ENCODE measurements at places on chromosomes 2 and 18.

- ATAC-seq: no peak
Observed at GRCh38 chr18:74724186-74724585, 126.5 kb downstream of the ZNF407 start.

DNA sequence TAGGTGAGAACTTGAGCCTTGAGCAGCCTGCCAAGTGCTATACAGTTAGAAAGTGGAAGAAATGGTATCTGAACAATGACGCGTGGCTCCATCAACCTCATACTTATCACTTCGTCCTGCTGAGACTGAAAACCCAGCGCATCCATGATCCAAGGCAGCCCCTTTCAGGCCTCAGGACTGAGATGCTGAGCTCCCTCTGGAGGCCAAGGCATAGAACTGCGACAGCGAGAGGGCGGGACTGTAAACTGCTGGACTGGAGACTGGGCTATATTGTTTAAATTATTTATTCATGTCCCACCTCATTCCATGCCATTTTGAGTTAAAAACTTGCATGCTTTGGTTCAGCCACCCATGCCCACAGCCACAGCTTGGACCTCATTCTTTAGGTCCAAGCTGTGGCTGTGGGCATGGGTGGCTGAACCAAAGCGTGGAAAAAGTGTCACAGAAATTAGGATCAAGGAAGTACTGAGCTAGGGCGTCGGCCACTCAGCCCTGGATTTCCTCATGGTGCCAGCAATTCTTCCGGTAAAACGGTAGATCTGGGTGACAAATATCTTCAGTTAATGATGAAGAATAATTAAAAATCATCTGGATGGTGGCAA lies 195.5 kb downstream of the L3MBTL4 start:
- ATAC-seq: peak; percentile 86

DNA sequence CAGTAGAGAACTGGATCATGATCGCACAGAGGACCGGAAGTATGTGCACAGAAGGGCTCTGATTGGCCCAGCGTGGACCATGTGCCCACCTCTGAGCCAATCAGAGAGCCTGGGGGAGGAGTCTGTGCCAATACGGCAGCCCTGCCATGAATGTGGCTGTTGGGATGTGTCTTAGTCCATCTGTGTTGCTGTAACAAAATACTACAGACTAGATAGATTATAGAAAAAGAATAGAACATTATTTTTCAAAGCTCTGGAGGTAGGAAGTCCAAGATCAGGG lies 132.0 kb downstream of the NDUFA10 start:
- ATAC-seq: no peak

- no peak for ATAC-seq
Observed at GRCh38 chr2:60413069-60413813, 140.2 kb downstream of the BCL11A start.

GRCh38 chr2:23093513-23093912 lies 291.5 kb upstream of the KLHL29 start:
- ATAC-seq: no peak

- ATAC-seq: no peak
Observed at GRCh38 chr18:55199291-55199963, 240.2 kb upstream of the CCDC68 start.

DNA sequence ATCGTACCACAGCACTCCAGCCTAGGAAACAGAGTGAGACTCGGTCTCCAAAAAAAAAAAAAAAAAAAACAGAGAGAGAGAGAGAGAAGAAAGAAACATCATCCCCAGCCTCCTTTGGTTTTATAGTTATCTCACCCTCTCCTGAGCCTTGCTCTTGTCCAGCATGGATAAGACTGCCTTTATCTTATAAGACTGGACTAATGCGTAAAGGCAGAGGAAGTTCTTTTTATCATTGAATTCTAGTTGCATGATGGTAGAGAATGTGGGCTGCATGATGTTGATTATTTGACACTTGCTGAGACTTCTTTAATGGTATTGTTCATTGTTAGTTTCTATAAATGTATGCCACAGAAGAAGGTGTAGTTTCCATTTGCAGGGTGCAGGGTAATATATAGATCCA lies 124.4 kb downstream of the ZBTB7C start:
- ATAC-seq: no peak

DNA sequence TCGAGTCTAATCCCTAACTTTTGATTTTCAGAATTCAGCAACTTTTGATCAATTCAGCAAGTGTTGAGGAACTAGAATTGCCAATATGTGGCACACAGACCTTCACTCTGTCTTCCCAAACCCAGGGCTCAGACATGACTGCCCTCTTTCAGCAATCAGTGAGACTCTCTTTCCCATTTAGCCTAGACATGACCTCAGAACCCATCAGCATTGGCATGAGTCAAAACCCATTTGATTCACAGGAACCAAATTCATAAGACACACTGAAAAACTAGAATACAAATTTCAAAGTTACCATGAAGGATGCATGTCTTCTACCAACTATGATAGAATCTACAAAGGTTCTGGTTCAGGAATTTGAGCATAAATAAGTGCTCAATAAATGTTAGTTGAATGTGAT lies 113.6 kb upstream of the MAP3K20 start:
- no peak for ATAC-seq

GRCh38 chr18:35497027-35497369 lies 762 bp downstream of the INO80C start:
- ATAC-seq: peak; percentile 56

GRCh38 chr18:59200787-59201186 lies 19.2 kb upstream of the GRP start:
- ATAC-seq: no peak

- no peak for ATAC-seq
Observed at GRCh38 chr2:160679686-160680085, 186.1 kb upstream of the RBMS1 start.

DNA sequence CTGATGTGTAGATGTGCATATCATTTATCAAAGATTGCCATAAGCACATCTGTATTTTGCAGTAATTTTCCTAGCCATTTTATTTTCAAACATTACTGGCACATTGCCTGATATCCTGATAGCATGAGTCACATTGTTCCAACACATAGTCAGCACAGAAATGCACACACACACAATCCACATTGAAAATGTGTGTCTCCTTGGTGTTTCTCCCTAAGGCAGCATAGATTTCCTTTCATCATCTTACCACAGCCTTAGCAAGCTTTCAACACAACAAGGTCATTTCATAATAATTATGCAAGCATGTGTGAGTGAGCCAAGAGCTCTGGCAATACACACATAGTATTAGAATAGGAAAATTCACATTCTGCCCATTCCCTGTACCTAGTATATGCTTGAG lies 245.4 kb upstream of the MEIS1 start:
- ATAC-seq: no peak

DNA sequence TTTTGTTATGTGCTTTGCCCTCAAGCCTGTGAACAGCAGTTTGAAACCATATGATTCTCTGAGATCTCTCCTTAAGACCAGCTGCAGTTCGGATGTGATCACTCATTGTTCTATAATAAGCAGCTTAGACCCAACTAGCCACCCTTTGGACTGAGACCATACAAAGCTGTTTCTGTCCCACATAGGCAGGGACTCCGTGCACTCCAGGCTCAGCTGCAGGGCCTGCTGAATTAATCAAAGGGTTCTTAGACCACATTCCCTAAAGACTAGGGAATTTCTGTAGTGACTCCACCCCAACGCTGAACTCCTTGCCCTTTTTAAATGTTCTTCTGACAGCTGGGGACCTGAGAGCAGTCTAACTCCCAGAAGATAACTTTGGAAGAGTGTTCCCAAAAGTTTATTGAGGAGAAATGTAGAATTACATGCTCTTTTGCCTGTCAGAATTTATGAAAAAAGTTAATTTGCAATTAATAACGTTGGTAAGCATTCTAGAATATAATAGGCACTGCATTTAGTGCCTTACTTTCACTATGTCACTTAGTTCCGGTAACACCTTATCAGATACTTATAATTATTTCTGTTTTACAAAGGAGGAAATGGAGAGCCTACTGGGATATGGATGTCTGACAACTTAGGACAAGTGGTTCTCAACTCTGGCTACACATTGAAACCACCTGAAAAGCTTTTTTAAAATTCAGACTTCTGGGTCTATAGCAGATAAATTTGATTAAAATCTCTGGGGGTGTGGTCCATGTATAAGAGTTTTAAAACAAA lies 42.3 kb downstream of the GULP1 start:
- ATAC-seq: peak; percentile 79

All from motor neuron (in vitro differentiated cells).